ENCODE measurements at places on chromosomes 16 and 17.

DNA sequence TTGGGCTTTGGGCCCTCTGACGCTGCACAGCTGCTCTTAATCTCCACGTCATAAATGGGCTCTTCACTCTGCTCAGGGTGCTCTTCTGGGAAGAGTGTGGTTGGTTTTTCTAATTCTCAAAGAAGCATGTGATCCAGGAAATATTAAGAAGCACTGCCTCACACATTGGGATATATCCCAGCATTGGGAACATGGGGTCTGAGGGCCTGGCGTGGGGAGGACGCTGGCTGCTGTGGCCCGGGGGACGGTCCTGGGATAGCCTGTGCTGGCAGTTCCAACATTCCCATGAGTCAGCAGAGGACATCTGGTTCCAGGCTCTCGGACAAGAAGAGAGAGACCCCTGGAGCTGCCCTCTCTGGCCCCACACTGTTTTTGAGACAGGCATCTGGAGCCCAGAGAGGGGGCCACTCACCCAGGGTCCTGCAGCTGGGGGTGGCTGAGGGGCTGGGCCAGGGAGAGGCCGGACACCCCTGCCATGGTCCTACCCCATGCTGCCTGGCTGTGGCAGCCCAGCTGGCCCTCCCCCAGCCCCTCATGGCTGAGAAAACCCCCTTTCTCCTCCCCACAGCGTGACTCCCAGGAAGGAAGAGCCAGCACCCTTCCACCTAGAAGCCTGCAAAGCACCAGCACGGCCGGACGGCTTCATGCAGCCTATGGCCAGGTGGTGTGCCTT, 58.8 kb downstream of the NT5M start:
- no peak for DNase-seq

DNA sequence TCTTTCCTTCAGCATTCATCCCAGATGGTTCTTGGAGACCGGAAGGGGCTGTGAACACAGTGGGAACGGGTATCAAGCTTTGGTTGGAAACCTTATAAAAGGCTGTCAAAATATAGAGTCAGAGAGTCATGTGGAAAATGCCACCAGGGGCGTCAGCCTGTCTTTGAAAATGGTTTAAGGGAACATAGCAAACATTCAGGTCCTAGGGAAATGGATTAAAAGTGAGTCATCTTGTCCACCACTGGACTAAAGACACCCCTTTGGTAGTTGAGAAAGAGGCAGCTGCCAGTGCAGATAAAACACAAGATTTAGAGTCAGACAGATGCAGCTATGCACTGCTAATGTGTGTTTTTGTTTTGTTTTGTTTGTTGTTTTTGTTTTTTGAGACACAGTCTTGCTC, 47.8 kb upstream of the BCO1 start:
- no peak for DNase-seq

GRCh38 chr17:57597101-57597500, 148.0 kb downstream of the CCDC182 start:
- no peak for DNase-seq

DNA sequence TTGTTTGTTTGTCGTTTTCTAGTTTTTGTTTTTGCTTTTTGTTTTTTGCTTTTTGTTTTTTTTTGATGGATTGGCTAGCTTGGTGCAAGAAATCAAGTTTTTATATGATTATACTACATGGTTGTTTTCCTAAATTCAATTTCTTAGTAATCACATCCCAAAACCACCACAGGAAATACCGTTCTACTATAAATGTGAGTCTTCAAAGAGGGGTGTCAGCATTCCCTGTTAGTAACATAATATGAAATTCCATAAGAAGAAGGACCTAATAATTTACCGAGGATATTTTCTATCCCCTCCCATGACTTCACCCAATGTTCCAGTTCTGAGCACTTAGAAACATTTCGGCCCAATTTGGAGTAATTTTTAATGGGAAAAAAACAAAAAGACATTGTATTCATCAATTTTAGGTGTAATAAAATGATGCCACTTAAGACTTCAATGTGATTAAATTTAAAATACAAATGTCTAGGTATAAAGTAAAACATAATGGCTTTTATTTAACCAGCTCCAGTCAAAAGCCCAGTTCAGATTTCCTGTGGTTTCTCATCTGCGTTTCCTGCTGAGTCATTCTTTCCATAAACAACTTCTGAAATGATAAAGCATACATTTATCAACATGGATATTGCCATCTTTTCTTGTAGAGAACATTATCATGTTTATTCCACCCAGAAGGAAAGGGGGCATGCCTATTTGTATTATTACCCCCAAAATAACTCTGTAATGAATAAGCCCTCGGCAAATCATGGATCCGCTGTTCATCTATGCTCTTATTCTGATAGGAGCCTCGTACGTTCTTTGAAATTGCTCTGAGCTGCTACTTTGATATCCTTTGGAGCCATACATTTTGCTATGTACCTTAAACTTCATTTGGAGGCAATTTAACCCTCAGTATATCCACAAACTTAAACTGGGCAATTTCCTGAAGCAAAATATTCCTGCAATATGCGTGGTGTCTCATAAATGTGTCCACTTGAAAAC, 28.1 kb downstream of the HSBP1 start:
- DNase-seq = no peak

- DNase-seq = no peak
Observed at GRCh38 chr17:30950669-30951399, 20.0 kb upstream of the RNF135 start.

GRCh38 chr17:68613739-68614298, 12.7 kb upstream of the FAM20A start:
- DNase-seq = no peak

- DNase-seq = peak; percentile 25
Observed at GRCh38 chr16:1781758-1782407, 488 bp downstream of the SPSB3 start.

GRCh38 chr17:7312432-7313087, 2.6 kb downstream of the GPS2 start:
- no peak for DNase-seq

GRCh38 chr16:55513616-55514015, 4.7 kb downstream of the LPCAT2 start:
- no peak for DNase-seq

DNA sequence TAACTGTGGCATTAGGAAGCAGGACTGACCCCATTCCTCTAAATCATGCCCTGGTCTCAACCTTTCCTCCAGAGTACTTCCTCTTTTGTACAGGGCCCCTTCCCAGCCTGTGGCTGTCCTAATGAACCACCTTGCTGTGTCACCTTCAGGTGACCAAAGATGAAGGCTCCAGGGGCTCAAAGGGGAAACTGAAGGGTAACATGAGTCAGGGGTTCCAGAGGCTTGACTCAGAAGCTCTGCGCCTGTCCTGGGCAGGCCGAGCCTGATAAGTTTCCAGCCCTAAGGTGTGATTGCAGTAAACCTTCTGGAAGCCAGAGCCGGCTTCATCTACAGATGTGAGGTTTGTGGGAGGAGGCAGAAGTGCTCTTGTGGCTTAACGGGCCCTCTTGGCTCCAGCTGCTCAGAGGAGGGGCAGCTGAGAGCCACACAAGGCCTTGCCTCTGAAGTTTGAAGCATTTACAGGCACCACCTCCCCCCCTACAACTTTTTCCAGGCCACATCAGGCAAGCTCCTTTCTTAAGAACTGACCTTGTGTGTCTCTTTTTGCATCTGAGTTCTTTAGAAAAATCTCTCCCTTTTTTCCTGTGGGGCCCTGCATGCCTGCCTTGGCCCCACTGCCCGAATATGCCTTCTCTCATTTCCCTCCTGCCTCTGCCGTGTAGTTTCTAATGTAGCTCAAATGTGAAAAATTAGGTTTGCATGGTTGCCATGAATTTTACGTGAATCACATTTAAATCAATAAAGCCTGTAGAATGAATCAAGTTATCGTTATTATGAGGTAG, 149.9 kb downstream of the CLEC16A start:
- DNase-seq = no peak
